ENCODE measurements at places on chromosomes 1 and 21.
A peak's percentile ranks its signal among the peaks of the same experiment; 100 is the strongest.

- DNase-seq, result no peak
These were observed 130.4 kb downstream of the HS2ST1 start for GRCh38 chr1:87044840-87045239.

- no peak for DNase-seq
These were observed 426.7 kb downstream of the RWDD3 start for GRCh38 chr1:95660736-95661135.

DNA sequence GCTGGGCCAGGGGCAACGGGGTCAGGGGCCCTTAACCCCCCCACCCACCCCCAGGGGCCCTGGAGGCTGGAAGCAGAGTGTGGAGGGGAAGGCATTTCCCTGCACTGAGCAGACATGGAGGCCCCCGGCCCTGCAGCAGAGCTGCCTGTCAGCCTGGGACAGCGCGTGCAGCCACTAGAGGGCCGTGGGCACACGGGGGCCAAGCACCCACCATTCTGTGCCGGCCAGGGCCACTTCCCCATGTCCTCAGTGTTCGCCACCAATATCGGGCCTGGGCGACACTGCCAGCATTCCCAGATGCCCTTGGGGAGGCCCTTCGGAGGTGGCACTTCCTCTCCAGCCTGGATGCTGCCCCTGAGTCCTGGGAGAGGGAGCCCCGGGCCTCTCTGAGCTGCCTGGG, 23.2 kb upstream of the ARHGEF16 start:
- no peak for DNase-seq

GRCh38 chr1:229156872-229157271, 114.0 kb upstream of the RAB4A start:
- no peak for DNase-seq

- DNase-seq, result no peak
These were observed 1.3 kb upstream of the KCNN3 start for GRCh38 chr1:154871374-154871773.

DNA sequence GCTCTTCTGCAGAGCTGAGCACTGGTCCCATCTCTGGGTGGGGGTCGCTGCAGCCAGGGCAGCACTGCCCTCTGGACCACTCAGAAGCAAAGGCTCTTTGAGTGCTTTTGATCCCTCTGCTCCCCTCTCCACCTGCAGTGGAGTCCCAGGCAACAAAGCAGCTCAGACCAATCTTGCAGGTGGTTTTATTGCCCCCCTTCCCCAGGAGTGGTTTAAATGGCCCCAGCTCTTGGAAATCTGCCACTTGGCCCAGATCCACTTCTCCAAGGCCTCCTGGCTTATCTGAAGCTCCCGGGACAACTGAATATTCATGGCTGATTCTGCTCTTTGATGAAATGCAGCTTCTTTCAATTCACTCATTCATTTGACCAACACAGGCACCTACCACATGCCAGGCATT, 2.7 kb downstream of the STUM start:
- no peak for DNase-seq

- DNase-seq, result no peak
These were observed 3.8 kb upstream of the EDN2 start for GRCh38 chr1:41488040-41488951.

DNA sequence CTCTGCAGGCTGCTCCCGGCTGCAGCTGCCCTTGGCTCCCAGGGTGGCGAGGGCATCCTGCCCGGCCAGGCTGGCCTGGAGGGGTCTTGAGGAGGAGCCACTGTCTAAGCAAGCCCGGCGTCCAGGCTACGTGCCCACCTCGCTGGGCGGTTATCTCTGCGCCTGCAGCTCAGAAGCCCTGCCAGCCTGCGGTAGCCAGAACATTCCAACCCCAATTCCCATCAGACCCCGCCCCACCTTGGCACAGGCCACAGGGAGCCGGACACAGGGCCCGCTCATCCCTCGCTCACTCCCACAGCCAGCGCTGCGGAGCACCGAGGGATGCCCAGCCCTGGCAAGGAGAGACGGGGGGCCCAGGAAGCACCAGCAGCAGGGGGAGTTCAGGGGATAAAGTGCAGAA, 53.9 kb downstream of the MEGF6 start:
- no peak for DNase-seq

GRCh38 chr1:145714524-145715111, 4.7 kb upstream of the CD160 start:
- no peak for DNase-seq

- DNase-seq, result peak; percentile 72
These were observed 22.6 kb downstream of the PHACTR4 start for GRCh38 chr1:28392027-28392652.

- no peak for DNase-seq
These were observed 601.7 kb downstream of the NPHP4 start for GRCh38 chr1:5390504-5390903.

DNA sequence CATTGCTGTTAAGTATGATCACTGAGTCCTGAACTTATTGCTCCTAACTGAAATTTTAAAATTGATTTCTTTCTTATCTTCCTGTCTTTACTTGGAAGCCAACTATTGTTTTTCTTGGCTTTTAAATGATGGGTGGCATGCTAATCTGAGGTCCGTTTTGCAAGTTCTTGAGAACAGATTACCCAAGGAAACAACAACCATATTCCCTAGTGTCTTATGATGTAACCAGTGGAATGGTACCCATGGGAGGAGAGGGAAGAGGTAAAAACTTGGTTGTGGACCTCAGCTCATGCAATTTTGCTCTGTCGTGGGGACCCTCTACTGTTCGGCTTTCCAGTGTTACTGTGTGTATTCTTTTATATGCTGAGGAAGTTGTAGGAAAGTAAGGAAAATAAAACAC, 454.8 kb upstream of the ADAMTS5 start:
- no peak for DNase-seq

GRCh38 chr21:45593162-45594022, 50.1 kb upstream of the PCBP3 start:
- no peak for DNase-seq

GRCh38 chr1:40853113-40853884, 8.9 kb downstream of the CITED4 start:
- DNase-seq, result no peak

GRCh38 chr21:41201385-41201784, 33.4 kb downstream of the BACE2 start:
- DNase-seq, result no peak

DNA sequence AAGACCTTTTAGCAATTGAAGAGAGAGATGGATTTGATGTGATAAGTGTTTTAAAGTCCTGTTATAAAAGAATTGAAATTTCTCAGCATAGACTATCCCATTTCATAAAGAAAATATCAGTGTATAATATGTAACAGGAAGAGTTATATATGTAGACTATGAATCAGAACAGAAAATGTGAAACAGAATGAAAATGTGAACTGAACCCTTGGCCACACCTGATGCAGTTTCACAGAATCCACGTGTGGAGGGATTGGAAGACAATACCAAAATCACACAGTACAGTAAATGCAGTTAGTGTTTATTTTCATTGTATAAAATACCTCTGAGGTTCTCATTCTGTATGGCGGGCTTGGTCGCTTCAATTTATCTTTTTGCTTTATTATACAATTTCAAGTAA, 9.9 kb upstream of the SLAMF1 start:
- no peak for DNase-seq

GRCh38 chr21:29403922-29404538, 105.3 kb downstream of the BACH1 start:
- no peak for DNase-seq

- no peak for DNase-seq
These were observed 26.4 kb downstream of the NPHS2 start for GRCh38 chr1:179549368-179549700.

GRCh38 chr1:225435487-225435886, 7.6 kb upstream of the LBR start:
- no peak for DNase-seq

DNA sequence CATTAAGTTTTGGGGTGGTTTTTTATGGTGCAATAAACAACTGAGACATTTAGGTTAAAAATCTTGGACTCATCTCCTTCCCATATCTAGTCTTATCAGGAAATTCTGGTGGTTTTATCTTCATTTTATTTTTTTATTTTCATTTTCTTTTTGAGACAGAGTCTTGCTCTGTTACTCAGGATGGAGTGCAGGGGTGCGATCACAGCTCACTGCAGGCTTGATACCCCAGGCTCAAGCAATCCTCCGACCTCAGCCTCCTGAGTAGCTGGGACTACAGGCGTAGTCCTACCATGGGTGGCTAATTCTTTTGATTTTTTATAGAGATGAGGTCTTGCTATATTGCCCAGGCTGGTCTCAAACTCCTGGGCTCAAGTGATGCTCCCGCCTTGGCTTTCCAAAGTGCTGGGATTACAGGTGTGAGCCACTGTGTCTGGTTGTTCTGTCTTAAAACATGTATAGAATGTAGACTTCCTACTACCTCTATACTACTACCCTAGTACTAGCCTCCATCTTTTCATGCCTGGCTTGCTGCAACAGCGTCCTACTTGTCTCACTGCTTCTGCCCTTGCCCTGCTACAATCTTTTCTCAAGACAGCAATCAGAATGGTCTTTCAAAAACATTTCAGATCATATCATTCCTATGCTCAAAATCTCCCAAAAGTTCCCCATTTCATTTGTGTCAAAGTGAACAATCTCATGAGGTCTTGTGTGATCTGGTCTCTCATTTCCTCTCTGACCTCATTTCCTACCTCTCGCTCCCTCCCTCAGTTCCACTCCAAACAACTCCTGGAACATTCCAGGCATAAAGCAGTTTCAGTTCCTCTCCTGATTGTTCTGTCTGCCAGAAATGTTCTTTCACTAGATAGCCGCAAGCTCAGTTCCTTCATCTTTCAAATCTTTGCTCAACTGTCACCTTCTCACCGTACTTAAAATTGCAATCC, 5.9 kb upstream of the FCGR2A start:
- no peak for DNase-seq

DNA sequence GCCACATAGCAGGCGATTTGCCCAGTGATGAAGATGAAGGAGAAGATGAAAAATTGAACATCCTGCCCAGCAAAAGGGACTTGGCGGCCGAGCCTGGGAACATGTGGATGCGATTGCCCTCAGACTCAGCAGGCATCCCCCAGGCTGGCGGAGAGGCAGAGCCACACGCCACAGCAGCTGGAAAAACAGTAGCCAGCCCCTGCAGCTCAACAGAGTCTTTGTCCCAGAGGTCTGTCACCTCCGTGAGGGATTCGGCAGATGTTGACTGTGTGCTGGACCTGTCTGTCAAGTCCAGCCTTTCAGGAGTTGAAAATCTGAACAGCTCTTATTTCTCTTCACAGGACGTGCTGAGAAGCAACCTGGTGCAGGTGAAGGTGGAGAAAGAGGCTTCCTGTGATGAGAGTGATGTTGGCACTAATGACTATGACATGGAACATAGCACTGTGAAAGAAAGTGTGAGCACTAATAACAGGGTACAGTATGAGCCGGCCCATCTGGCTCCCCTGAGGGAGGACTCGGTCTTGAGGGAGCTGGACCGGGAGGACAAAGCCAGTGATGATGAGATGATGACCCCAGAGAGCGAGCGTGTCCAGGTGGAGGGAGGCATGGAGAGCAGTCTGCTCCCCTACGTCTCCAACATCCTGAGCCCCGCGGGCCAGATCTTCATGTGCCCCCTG, 3.3 kb downstream of the ZBTB18 start:
- no peak for DNase-seq

GRCh38 chr1:22321917-22322316, 129.7 kb upstream of the ZBTB40 start:
- no peak for DNase-seq

- DNase-seq, result no peak
These were observed 126.7 kb downstream of the CDC42BPA start for GRCh38 chr1:227191607-227192006.

GRCh38 chr1:116433275-116434257, 60.5 kb downstream of the ATP1A1 start:
- no peak for DNase-seq

DNA sequence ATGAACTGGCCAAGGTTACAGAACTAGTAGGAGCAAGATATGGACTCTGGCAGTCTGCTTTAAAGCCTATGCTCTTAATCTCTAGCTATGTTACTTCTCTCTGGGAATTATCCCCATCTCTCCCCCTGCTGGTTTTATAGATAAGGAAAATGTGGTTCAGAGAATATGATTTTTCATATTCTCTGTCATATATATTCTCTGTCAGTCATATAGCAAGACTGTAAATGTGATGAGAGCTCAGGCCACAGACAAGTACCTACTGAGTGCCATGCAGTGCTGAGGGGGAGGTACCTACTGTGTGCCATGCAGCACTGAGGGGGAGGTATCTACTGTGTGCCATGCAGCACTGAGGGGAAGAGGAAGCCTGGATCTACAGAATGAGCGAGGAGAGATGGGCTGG, 220.3 kb upstream of the FGGY start:
- no peak for DNase-seq

GRCh38 chr1:152410028-152410427, 4.0 kb downstream of the CRNN start:
- no peak for DNase-seq

- no peak for DNase-seq
These were observed 917 bp downstream of the KIAA0040 start for GRCh38 chr1:175191659-175192058.

DNA sequence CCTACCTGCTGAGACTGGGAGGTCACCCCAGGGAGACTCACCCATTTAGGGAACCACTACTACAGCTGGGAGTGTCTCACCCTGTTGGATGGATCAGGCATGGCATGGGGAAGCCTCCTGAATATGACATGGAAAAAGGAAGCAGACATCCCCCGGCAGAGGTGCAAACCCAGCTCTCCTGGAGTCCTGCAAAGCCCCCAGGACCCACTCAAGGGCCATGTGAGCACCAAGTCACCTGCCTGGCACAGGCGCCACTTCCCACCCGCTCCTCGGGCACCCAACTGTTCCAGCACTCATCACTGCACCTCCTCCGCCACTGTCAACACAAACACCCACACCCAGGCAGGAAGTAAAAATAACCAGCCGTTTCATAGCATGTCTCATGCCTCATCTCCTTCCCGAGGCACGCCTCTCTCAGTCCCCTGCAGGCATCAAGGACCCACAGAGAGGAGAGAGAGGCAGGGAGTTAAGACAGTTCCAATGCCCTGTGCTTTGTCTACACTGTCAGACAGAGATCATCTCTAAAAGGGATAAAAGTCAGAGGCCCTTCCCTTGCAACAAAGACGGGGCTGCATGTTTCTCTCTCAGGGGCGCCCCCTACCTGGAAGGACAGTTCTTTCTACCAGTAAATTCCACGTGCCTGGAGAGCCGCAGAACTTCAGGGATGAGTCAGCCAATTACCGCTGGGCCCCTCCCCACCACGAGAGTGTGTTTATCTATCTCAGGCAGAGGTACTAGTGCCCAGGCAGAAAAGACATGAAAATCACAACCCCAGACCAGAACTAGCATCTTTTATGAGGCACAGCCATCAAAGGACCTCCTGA, 150.1 kb upstream of the SOD1 start:
- DNase-seq, result no peak

DNA sequence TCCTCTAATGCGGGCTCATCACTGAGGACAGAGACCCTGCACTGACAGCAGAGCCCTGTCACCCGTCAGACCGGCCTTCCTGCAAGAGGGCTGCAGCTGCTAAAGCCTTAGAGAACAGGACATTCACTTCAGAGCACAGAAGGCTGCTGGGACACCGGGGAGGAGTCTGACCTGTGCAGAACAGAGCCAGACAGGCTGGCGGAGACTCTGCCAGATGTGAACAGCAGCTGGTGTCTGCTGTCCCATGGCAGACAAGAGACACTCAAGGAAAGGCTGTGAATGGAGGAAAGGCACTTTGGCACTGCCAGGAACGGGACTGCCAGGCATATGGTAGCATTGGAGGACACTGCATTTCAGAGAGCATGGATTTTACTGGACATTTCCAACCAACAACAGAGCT, 21.4 kb downstream of the MRAP start:
- DNase-seq, result no peak
